ENCODE measurements at places on chromosomes 7 and 10.

DNA sequence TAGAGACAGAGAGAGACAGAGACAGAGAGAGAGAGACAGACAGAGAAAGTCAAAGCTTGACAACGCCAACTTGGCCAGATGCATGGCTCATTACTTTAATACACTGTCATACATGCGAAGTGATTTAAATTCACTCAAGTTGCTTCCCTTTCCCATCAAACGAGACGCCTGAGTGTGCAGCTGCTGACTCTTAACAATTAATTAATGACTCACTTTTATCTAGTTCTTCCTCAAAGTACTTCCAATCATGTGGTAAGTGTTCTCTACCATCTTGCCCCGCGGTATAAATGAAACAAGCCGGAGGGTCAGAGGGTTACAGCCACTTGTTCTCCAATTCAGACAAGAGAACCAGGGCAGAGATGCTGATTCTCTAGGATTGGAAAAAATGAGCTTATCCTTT, 90.8 kb downstream of the SFMBT2 start:
- DNase-seq = no peak

GRCh38 chr10:48307711-48308018, 1.2 kb downstream of the MAPK8 start:
- no peak for DNase-seq

DNA sequence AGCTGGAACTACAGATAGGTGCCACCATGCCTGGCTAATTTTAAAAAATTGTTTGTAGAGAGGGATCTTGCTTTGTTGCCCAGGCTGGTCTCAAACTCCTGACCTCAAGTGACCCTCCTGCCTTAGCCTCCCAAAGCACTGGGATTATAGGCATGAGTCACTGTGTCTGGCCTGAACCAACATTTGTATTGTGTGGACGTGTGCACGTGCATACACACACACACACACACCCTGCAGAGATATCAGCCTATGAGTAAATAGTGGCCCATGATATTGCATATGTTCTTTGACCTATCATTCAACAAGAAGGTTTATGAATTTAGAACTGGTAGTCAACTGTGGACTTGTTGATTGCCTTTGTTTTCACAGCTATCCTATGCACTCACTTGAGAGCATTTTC, 161.6 kb downstream of the BAMBI start:
- DNase-seq = no peak

- DNase-seq = no peak
Observed at GRCh38 chr10:62559481-62560200, 185.5 kb downstream of the ZNF365 start.

GRCh38 chr7:26681819-26682418, 182.5 kb downstream of the SKAP2 start:
- DNase-seq = no peak

GRCh38 chr7:26508917-26509316, 217.3 kb downstream of the SNX10 start:
- DNase-seq = peak; percentile 44

GRCh38 chr10:117137031-117137910, 799 bp downstream of the VAX1 start:
- peak; percentile 63 for DNase-seq

DNA sequence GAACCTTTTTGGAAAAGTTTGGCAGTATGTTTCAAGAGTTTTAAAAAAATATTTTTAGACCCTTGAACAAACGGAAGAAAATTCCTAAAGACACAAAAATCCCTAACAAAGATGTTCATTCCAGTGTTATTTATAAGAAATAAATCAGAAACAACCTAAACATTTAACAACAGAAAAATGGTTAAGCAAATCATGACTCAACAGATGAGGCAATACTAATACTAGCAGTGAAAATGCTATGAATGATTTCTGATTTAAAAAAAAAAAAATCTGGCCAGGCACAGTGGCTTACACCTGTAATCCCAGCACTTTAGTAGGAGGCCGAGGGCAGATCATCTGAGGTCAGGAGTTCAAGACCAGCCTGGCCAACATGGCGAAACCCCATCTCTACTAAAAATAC, 61.0 kb downstream of the ARHGAP12 start:
- no peak for DNase-seq

GRCh38 chr7:42097752-42098151, 139.3 kb downstream of the GLI3 start:
- DNase-seq = no peak

DNA sequence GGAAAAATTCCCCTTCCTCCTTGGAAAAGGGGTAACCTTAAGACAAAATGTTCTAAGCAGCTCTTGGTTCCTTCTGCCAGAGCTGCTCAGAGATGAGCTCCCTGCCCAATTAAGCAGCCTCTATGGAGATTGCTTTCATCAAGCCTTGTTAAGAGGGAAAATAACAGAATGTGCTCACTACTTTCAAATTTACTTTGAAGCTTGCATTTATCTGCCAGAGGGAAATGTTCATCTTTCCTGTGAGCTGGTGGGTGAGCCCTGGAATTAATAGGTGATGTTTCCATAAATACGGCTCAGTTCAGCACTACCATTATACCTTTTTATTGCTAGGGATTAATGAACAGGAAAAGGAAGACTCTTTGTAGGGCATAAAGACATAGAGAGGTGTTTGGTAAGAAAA, 549.0 kb downstream of the REEP3 start:
- DNase-seq = no peak

- no peak for DNase-seq
Observed at GRCh38 chr7:142010952-142011548, 15.4 kb downstream of the MGAM start.

DNA sequence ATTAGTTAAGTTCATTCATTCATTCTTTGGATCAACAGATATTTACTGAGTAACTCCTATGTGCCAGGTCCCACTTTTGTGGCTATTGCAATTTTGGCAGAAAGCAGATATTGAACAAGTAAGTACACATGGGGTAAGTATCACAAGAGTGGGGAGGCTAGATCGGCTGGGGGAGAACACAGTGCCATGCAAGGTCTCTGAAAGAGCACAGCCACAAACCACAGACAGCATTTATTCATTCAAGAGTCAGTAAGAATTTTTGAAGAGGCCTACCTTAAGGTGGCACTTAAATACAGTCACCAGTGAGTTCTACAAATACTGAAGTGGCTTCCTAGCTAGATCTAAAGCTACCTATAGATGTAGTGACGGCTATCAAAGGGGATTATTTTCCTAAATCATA, 304.2 kb downstream of the RNLS start:
- no peak for DNase-seq

DNA sequence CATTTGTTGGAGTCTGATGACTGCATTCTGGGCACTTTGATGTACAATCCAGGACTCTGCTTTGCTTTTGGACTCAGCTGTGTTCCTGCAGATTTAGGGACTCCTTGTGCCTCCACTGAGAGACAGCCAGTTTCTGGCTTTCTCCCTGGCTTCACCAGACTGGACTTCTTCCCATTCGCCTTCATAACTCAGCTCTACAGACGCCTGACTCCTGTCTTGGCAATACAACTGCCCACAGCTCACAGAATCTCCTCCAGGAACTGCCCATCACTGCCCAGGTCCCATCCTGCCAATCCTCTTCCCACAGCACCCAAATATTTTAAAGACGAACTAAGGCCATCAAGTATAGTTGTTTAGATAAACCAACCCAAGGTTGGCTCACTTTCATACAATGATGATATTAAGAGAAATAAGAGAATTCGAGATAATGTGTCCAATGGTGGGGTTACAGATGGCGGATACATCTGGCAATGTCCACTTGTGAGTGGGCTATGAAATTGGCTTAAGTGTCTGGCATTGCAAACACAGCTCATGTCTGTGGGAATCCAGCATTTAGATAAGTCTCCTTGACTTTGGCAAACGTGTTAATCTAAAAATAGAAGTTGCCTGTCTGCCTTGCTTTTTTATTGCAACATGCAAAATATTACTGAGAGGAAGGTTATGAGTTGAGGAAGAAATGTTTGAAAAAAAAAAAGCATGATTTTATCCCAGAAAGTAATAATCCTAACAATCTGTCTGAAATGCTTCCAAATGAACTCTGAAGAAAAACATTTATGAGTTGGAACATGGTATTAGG, 95.1 kb downstream of the ITGA8 start:
- no peak for DNase-seq

DNA sequence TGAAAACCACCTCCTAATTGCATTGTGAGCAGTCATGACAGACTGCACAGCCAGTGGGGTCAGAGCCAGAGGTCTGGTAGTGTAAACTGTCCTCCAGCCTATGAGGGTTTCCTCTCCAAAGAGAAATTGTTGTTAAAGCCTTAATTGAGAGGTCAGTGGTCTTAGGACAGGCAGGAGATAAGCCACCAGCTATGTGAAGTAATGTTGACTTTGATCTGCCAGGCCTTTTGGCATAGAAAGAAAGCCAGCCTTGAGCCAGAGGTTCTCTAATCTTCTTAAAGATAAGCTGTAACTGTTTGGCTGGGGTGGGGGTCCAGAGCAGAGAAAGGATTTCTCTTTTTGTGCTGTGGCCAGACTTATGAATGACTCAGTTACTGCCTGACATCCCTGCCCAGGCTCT, 248.4 kb downstream of the WDR11 start:
- no peak for DNase-seq

- no peak for DNase-seq
Observed at GRCh38 chr10:22992075-22992474, 64.2 kb downstream of the ARMC3 start.

Data from H9 (cell line).